ENCODE measurements at places on chromosomes 12 and 14.

DNA sequence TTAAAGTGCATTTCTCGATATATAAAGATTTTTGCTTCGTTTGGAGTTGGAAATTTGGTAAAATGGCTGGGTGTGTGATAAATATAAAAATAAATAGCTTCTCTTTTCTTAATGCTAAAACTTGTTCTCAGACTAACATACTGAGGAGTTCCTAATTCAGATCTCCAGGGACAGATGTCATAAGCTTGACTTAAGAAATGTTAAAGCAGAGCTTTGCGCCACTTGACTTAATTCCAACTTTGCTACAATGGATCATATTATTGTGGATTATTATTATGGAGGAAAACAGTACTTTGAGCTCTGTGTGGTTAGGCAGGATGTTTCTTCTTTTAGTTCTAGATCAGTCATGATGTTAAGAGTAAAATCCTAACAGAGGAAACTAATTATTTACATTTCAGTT, 33.8 kb downstream of the GNG2 start:
- no peak for DNase-seq

- DNase-seq = no peak
These were observed 70.3 kb downstream of the MAP1LC3B2 start for GRCh38 chr12:116629480-116629879.

- DNase-seq = no peak
These were observed 328.8 kb upstream of the NOVA1 start for GRCh38 chr14:26926585-26926984.

DNA sequence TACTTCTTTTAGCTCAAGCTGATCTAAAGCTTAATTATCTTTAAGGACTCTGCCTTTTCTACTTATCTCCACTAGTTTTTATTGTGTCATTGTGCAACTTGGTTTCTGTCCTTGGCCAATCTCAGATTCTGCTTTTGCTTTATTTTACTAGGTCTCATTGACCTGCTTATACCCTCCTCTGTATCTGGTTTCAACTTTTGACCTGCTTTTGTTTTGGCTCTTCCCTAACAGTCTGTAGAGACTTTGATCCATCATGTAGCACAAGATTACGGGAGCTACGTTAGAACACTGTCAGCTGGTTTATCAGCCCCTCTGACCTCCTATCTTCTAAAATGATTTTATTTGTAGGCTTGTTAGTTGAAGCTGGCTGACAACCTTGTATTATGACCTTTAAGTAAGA, 43.6 kb downstream of the ZCRB1 start:
- no peak for DNase-seq

- DNase-seq = no peak
These were observed 3.4 kb downstream of the GSG1 start for GRCh38 chr12:13099844-13100604.

GRCh38 chr12:126055521-126055920, 990.3 kb downstream of the AACS start:
- DNase-seq = no peak

DNA sequence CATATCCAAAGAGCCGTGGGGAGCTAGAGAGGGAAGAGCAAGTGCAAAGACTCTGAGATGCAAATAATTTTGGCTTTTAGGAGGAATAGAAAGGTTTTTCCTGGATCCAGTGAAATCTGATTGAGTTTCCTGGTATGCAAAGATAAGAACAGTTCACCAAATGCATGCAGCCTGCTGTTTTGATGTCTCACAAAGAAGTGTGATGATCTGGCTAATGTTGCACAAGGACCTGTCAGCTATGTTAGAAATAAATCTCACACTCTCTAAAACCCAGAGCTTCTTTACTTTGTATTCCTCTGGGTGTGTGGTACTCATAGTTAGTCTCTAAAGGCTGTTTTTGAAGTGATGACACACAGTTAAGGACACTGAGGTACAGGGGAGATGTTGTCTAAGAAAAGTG, 321.4 kb downstream of the AACS start:
- DNase-seq = no peak

GRCh38 chr12:108802101-108802961, 55.1 kb downstream of the SSH1 start:
- DNase-seq = no peak

DNA sequence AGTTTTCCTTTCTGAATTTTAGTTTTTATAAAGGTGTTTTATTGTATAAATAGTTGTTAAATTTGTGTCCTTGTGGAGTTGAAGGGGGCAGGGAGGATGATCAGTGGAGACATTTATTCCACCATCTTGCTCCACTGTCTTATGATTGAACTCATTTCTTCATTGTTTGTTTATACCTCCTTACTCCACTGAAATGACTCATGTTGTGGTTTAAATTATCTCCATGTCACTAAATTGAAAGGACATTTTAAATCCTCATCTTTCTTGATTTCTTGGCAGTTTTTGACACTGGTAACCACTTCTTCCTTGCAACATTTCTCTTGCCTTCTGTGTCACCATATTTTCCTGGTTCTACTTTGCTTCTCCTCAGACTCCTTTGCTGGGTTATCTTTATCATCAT, 23.6 kb upstream of the FERMT2 start:
- DNase-seq = no peak

DNA sequence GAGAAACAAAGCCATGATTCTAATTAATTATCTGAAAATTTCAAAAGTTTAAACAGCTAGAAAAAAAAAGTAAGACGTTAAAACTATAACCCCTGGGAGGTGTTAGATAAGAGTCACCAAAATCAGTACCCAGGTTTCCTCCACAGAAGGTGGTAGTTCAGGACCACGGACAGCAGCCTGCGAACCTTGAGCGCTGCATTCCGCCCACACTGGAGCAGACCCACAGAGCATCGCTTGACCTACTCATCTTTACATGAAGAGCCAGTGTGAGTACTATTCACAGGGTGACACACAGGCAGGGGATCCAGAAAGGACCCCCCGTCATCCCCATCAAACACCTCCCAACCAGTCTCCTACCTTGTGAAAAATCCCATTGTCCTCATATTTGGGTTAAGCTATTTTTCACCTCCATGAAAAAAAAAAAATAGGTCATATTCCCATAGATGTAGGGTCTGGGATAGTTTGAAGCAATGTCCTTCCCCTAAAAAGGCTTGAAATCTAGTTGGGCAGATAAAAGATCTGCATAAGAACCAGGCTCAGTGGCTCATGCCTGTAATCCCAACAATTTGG, 8.8 kb upstream of the CHGA start:
- DNase-seq = no peak

DNA sequence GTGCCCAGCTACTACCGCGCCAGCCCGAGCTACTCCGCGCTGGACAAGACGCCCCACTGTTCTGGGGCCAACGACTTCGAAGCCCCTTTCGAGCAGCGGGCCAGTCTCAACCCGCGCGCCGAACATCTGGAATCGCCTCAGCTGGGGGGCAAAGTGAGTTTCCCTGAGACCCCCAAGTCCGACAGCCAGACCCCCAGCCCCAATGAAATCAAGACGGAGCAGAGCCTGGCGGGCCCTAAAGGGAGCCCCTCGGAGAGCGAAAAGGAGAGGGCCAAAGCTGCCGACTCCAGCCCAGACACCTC, 697 bp downstream of the HOXC10 start:
- DNase-seq = no peak

- DNase-seq = no peak
These were observed 3.9 kb downstream of the GPHN start for GRCh38 chr14:66511849-66512248.

DNA sequence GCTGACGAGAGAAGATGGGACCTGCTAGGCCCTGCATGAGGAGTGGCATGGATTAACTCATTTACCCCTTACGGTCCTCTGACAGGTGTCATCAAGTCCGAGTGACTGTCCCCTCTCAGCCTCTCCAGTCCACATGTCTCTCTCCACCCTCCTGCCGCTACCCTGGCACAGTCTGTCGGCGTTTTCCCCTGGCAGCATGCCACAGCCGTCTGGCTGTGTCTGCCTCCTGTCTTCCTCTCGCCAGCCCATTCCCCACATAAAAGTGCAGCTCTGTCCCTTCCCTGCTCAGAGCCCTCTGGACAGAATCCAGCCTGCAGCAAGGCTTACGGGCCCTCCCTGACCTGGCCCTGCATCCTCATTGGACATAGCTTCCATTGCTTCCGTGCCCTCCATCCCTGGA, 45.6 kb downstream of the UBE3B start:
- DNase-seq = no peak

- no peak for DNase-seq
These were observed 57.1 kb downstream of the NUAK1 start for GRCh38 chr12:106081606-106082005.

GRCh38 chr14:34522496-34522895, 17.0 kb downstream of the EAPP start:
- no peak for DNase-seq

DNA sequence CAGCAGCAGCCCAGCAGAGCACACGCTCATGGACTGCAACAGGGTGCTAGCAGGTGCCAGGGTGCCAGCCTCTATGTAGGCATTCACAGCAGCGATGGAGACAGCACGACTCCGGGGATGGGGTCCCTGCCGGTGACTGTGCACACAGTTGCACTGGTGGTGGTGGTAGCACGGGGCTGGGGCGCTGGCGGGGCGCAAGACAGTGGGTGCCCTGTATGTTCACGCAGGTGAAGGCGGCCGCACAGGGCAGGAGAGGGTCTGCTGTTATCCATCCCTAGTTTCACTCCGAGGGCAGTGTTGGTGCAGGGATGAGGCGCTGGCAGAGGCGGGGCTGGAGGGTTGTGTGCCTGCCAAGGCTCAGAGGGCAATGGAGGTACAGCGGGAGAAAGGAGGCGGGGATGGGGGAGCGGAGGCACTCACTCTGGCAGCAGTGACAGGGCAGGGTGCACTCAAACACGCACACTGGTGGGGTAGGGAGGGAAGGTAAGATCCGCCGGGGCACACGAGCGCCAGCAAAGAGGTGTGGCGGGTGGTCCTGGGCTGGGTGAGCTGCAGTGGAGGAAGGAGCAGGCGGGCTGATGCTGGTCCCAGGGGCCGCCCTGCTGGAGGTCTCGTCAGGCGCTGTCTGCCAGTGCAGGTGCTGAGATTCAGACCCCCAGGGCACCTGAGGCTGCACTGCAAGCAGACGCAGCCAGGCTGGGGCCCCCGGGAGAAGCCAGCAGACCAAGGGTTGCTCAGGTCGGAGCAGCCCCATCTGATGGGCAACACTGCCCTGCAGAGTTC, 76.7 kb downstream of the GALC start:
- DNase-seq = no peak

- no peak for DNase-seq
These were observed 210.8 kb downstream of the SLC41A2 start for GRCh38 chr12:104747330-104747729.

- no peak for DNase-seq
These were observed 25.0 kb downstream of the FGD6 start for GRCh38 chr12:95192271-95192670.

GRCh38 chr12:51848326-51848727, at the start of gene FIGNL2:
TSS of gene FIGNL2 (minus strand) at chr12:51848718. CDS start at chr12:51822413, 26,305 bp downstream.
- DNase-seq = no peak

- no peak for DNase-seq
These were observed 5.3 kb upstream of the BEST3 start for GRCh38 chr12:69704357-69704756.

DNA sequence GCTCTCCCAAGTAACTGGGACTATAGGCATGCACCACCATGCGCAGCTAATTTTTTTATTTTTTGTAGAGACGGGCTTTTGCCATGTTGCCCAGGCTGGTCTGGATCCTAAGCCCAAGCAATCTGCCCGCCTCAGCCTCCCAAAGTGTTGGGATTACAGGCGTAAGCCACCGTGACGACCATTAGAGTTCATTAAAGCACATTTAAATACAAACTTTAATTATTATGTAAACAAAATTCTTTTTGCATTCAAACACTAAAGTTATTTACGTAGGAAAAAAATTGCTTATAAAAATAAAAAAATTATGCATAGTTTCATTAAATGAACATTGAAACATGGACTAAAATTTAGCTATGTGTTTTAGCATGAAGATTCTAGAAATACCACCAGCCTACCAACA, 7.2 kb downstream of the RPAP3 start:
- no peak for DNase-seq

GRCh38 chr14:100584056-100585031, 2.9 kb downstream of the BEGAIN start:
- DNase-seq = no peak

DNA sequence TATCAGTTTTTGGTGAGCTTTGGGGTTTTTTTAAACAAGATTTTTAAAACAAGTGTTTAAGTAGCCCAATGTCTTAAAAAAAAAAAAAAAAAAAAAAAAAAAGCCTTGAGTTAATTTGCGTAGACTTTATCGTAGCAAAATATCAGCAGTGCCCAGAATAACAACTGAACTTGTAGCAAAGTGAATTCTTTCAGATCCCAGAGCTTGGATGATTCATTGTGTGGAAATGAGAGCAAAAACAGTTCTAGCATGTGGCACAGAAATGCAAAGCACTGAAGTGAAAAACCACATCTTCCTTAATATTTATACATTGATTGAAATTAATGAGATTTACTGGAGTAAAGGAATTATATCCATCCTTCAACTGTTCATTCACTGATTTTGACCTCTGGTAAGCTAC, 258.1 kb downstream of the EGLN3 start:
- no peak for DNase-seq

DNA sequence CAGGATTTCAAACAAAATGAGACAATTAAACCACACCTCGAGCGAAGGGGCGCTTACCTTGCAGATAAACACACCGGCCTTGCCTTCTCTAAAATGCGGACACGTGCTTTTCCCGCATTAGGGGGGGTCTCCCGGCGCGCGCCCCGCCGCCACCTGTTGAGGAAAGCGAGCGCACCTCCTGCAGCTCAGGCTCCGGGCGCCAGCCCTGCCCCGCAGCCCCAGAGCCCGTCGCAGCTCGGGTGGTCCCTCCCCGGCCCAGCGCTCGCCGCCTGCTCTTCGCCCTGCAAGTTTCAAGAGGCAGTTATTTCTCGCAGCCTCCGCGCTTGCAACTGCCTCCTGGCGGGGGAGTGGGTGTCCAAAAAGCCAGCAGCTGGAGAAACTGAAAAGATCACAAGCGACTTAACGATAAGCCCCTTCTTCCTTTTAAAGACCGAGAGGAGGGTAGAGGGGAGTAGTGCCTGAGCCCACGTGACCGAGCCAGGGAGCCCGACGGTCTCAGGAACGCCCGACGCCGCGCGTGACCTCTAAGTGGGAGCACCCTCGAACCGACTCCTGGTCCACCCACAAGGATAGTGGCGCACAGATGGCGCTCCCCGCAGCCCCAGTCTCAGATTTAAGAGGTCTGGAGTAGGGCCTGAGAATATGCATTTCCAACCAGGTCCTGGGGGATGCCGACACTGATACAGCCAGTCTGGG, at the start of gene ESR2:
Gene ESR2 (minus strand): TSS at position 396 of the 696 bp plus-strand sequence. CDS start 11,386 bp downstream, outside the sequence.
- DNase-seq = peak; percentile 29

- no peak for DNase-seq
These were observed 45.9 kb downstream of the TSPAN9 start for GRCh38 chr12:3122841-3123678.

- no peak for DNase-seq
These were observed 143.5 kb downstream of the PAX9 start for GRCh38 chr14:36805131-36805559.

- DNase-seq = no peak
These were observed 12.4 kb upstream of the DPF3 start for GRCh38 chr14:72906316-72906715.

- DNase-seq = no peak
These were observed 28.1 kb downstream of the DYRK2 start for GRCh38 chr12:67676624-67677023.

GRCh38 chr14:103189481-103190470, 66.5 kb downstream of the TNFAIP2 start:
- DNase-seq = no peak

All from 8988T (cell line).